ENCODE measurements at places on chromosomes 3 and 15. TPM values are rescaled to one million over a fixed set of nuclear protein-coding genes. Genes with fewer than 3 reads are reported as not detected.

DNA sequence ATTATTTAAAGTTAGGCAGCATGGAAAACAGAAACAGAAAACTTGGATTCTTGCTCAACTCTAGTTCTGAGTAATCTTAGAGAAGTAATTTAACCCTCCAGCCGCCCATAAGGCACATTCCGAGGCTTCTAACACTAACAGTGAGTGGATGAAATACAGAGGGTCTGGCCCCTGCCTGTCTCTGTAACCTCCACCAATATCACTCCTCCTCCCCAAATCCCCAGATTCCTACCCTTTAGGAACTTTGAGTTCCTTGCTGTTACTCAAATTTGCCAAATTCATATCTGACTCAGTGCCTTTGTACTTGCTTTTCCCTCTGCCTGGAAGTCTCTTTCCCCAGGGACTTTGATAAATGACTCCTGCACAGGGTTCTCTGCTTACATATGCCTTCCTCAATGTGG lies 112.5 kb upstream of the TGFBR2 start:
- no peak for DNase-seq

SKOR1 gene
- 0.73 TPM for polyA plus RNA-seq

DNA sequence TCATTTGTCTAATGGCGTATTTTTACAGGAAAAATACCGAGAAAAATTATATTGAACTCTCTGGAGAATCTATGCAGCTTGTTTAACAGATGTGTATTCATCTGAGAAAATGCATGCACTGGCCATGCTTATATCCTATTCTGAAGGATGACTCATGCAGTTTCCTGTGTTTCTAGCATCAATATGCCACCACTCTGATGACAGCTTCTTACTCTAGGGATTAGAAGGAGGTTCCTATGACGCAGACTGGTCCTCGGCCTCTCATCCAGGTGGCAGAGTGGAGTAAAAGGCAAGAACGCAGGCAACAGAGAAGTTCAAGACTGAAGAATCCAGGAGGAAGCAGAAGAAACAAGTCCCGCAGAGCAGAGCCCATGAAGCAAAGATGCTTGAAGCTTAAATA lies 910.0 kb upstream of the ROBO1 start:
- DNase-seq, result no peak

KCNMB2 gene
- 28.5 TPM for polyA plus RNA-seq

DNA sequence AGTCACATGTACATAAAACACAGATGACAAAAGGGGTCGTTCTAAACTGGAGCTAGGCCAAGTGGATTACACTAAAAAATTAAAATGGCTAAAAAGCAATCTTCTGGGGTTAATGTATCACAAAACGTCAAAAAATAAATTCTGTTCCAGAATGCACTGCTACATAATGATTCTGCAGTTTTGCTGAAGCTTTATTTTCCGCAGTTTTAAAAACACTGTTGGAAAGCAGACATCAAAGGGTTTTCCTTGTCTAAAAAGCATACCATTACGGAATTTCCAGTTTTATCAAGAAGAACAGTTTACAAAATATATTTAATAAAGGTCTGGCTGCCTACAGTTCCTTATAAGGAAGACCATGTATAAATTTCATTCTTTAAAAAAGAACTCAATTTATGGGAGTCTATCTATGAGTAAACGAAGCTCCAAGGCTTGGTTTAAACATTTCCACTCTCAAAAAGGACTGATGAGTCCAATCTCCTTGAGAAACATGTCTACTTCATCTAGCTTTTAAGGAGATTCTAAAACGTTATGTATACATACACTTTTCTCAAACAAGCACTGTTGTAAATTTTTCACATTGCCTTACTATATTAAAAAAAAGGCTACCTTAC lies 1.3 kb downstream of the DMXL2 start:
- DNase-seq, result no peak

DNA sequence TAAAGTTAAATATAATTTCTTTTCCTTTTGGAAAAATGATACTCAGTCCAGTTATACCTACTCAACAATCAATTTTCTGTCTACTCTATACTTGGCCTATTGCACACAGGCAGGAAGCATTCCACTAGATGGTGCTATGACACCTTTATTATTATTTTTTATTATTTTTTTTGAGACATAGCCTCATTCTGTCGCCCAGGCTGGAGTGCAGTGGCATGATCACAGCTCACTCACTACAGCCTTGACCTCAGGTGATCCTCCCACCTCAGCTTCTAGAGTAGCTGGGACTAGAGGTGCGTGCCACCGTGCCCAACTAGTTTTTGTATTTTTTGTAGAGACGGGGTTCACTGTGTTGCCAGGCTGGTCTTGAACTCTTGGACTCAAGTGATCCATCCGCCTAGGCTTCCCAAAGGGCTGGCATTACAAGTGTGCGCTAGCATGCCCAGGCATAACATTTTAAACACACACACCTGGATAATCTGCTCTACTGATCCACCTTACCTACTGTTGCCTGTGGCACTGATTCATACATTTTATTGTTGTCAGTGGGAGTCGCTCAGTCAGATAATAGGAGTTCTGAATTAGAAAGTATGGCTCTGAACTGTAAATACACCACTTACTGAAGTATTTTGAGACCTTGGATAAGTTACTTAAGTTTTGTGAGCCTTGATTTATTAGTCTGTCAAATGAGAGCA lies 56.2 kb downstream of the EIF3J start:
- no peak for DNase-seq

MST1R gene
- 1.7 TPM for polyA plus RNA-seq

DNA sequence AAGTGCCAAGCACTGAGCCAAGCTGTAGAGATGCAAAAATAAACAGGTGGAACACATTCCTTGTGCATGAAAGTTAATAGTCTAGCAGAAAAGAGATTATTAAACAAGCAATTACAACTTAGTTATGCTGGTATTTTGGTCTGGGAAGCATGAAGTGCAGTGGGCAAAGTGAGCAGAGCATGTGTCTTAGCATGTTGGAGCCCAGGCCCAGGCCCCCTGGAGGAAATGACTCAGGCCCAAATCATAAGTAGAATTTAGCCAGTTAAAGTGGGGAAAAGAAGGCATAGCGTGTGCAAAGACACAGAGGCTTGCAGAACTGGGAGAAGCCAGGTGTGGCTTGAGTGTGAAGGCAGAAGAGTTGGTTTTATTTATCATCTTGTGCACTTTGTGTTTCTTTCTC lies 163.8 kb upstream of the ATP11B start:
- no peak for DNase-seq

DRD3 gene
- polyA plus RNA-seq, result not detected

DNA sequence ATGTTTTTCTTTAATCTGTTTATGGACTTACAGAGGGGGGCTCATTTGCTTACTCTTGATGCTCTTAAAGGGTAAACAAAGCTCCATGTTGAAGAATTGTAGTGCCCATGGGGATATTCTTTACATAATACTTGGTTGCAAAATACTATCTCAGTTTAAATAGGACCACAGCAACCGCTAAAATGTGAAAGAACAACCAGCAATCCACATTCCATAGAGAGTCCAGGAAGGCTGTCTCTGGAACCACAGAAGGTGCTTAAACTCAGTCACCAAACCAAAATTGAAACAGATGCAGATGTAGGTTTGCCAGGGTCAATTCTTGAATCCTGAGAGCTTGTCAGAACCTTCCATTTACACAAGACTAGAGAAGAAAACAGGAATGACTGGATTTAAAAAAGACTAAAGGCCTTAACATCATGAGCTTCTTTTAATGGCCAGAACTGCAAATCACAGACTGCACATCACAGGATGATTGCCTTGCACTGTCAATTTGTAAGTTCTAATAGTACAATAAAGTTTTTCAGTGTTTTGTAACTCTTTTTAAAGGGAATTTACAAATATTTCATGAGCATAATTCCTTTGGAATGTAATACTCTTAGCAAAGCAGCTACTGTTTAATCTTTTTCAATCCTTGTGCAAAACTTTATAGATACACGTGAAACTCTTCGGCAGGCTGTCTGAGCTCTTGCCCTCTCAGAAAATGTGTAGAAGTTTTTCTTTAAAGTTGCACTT lies 661.6 kb downstream of the SI start:
- no peak for DNase-seq

GPR149 gene
- not detected for polyA plus RNA-seq

AEN gene
- polyA plus RNA-seq, result 5.8 TPM

DNA sequence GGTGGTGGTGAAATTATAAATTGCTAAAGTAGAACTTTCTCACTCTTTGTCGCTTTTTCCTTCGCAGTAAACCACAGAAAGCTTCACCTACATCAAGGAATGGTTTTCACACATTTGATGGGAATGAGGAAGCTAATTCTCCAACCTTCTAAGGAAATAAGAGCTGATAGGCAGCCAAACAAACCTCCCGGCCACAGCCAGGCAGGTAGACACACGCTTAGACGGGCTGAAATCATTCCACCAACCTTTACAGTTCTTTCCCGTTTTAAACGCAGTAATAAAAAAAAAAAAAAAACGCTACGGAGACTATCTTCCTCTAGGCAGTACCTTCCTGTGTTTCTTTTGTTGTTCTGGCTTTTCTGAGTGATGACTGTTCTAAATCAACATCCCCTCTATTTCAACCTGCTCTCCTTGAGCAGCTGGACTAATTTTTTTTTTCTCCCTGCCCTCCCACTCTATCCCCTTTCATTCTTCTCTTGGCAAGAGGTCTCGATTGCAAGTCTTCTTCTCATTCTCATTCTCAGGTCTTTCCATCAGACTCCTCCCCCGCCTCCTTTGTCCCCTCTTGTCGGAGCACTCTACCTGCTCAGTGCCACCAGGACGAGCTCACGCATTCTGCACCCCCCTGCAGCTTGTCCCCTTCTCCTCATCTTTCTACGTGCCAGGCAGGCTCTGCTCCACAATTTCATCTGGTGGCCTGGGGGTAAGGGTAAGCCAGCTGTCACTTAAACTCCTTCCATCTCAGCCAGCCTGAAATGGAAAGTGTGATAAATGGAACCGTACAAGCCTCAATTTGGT lies 391.1 kb upstream of the MDFIC2 start:
- no peak for DNase-seq

ATP10A gene
- 2.9 TPM for polyA plus RNA-seq

GALK2 gene
- polyA plus RNA-seq, result 23.6 TPM

VPS8 gene
- polyA plus RNA-seq, result 37.2 TPM

- no peak for DNase-seq
Measured at GRCh38 chr15:34841262-34841725, 45.9 kb upstream of the ACTC1 start.
